NCI-H1694 (cell line): ENCODE measurements at places on chromosomes 7 and 10.

DNA sequence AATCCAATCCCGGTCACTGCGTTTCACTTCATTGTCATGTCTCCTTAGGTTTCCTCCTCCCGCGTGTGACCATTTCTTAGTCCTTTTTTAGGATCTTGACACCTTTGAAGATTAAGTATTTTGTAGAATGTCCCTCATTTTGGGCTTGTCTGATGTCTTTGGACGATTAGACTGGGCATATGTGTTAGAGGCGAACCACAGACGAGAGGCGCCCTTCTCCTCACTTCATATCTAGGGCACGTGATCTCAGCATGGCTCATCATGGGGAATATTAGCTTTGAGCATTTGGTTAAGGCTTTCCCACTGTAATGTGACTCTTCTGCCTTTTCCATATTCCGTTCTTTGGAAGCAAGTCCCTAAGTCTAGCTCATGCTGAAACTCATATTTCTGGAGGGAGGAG lies 59.0 kb downstream of the KCNH2 start:
- DNase-seq: no peak

GRCh38 chr10:7788639-7789286 lies 786 bp downstream of the ATP5F1C start:
- no peak for DNase-seq

- no peak for DNase-seq
These were observed 27.4 kb upstream of the GNAI1 start for GRCh38 chr7:80107278-80107677.

DNA sequence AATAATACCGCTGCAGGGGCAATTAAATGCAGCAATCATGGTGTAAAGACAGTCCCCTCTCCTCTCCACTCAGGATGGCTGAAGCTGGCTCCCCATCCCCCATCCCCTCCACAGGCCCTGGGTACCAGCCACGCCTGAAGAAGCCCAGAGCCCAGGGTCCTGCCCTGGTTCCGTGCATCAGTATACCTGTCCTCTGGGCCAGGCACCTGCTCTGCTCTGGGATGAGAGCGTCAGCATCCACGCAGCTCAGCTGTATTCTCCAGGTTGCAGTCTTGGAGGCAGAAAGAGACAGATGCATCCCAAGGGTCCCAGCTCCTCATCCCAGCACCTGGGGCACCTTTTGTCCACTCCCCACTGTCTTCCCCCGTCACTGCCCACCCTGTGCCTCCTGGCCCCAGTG lies 233.8 kb downstream of the TCERG1L start:
- no peak for DNase-seq

DNA sequence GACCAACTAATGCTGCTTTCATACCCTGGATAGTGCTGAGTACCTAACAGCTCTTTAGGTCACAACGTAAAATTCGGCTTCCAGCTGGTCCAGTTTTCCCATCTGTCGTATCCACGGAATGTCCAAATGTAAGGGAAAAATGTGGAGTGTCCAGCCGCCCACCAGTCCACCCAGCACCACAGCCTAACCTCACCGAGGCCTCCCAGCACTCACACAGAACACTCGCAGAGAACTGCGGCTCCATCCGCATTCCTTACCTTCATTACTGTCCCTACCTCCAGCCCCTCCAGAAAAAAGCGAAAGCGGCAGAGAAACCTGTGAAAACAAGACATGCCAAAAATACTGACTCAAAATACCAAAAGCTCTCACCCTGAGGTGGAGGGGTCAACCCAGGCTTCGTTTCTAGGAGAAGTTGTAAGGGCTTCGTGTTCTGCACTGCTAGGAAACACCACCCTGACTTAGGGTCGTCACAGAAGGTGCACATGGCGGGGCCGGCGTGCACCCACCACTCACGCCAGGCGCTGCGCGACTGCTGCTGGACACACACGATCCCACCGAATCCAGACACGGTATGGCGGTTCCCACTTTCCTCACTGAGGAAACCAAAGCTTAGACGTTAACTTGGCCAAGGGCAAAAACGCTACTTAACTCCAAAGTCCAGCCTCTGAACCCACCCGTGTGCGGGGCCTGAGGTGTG lies 73.9 kb downstream of the AMZ1 start:
- DNase-seq: no peak

DNA sequence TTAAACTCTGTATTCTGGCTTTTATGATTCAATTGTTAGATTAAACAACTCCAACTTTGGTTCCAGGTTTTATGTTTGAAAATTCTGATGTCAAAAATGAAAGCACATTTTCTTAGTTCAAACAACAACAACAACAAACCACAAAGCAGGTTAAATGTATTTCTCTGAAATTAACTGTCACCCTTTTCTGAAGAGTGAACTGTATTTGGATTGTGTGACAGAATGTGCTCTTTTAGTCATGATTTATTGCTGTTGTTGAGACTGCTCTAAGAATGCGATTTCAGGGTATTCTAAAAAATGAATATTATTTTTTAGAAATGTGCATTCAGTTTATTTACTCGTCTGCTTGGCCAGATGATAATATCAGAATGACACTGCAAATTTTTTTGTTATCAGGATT lies 144.1 kb downstream of the GNAI1 start:
- DNase-seq: no peak
